ENCODE measurements at places on chromosomes 3 and 15.

GRCh38 chr3:117820658-117821299 lies 1111.2 kb downstream of the TUSC7 start:
- no peak for DNase-seq

DNA sequence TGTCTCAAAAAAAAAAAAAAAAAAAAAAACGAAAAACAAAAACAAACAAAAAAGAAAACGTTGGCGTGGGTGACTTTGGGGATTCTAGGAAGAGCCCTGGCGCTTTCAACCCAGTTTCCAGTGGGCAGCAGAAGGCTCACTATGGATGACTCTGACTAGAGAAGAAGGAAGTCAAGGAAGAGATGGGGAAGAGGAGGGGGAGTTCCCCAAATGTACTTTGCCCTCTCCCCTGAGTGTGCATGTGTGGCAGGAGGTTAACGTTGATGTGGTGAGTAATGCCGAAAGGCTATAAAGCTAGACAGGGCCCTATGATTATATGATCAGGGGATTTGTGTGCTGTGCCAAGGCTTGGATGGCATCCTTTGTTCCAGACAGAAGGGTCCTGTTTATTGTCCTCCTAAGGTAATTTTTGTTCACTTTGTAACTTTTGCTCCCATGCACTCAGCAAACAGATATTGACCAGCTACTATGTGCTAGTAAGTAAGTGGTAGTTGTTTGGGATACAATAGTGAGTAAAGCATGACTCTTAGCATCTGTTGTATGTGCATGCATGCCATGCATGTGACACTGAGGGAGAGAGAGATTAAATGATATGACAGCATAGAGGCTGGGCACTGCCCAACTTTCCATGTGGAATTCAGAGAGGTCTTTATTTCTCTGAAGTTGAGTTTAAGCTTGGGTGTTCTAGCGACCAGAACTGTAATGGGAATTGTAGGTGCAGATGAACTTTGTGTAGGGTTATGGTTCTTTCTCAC lies 750 bp upstream of the HHLA2 start:
- DNase-seq, result no peak

- no peak for DNase-seq
Observed at GRCh38 chr3:69249001-69249400, 126.6 kb upstream of the LMOD3 start.

DNA sequence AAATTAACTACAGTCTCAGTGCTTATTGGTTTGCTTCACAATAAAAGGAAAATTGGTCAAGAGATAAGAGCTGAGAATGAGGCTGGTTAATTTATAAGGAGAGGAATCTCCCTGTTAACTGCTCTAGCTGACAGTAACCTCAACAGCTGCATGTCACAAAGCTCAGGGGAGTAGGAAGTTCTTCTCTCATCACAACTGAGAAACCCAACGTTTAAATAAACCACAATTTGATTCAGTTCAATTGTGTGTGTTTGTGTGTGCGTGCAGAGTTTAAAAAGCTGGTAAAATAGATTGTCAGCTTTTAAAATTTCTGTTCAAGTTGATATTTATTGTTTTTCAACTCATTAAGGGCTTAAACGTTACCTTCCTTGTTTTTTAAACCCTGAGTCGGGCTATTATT lies 3.5 kb upstream of the TGFBR2 start:
- no peak for DNase-seq

DNA sequence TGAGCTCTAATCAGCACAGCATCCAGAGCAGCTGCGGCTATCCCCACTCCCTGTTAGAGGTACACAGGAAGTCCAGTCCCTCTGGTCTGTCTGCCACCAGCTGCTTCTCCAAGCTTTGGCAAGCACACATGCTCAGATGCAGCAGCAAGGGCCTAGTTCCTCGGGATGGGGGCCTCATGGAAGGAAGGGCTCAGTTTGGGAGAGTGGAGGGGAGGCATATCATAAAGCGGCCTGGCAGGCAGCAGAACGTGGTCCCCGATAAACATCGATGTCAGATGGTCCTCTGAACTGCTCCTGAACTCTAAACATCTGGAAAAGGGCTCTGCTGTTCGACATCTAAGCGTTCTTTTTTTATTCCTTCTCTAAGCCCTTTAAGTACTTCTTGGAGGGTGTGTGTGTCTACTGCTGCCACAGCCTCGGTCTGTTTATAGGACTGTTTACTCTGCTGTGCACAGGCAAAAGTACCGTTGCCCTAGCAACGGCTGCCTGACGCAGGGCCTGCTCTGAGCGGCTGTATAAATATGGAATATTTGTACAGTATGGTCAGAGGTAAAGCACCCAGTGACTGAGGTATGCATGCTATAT lies 74.6 kb downstream of the PRICKLE2 start:
- DNase-seq, result no peak

DNA sequence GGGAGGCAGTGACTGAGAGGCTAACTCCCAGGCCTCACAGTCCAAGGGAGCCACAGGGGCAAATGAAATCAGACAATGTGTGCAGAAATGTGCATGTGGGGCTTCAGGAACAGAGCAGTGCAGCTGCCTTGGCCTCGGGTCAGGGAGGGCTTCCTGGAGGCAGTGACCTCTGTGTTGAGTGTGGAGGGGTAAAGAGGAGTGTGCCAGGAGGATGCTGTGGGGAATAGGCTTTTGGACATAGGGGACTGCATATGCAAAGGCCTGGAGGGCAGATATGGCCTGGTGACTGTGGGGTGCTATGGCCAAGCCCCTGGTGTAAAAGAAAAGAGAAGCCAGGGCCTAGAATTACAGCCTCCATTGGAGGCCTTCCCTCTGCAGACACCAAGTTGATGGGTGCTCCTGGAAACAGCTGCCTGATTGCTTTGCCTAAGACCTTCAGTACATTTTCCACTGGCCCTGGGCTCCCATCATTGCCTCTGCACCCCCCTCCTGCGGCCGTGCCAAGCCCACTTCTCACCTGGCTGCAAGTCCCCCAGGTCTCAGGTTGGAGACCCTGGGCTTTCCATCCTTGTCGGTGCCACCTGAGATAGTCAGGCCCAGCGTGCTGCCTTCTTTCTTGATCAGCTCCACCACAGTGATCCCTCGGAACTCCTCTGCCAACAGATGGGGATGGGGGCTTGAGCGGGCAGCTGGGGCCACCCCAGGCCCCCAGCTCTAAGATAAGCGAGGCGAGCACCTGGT lies 15.1 kb downstream of the GRIP2 start:
- DNase-seq, result no peak

DNA sequence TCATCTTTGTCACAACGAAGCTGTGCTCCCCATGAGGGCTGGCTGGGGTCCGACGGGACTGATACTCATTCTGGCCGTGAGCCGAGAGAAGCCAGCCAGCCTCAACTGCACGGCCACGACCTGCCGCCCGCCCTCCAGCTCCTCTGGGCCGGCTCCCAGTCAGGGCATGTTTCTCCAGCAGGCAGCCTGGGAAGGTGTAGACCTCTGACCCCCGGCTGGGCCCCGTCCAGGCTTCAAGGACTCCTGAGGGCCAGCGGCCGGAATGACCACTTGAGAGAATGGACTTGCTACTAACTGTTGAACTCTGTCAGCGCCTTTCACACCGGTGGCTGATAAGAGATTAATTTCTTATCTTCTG lies 18.1 kb upstream of the MUC4 start:
- DNase-seq, result no peak

DNA sequence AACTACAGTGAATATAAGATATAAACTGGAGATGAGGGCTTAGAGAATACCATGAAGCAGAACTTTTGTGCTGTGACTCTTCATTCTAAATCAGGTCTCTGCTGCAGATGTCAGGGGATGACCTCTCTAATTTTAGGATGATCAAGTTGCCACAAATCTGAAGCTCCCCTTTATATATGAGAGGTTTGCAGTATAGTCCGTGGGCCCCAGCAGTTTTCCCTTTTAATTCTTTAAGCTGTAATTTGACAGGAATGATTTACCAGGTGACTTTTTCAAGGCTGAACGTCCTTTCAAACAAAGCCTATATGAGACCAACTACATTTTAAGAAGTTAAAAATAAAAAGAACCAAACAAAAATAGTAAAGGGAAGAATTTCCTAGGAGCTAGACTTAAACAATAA lies 4.9 kb upstream of the PLOD2 start:
- peak; percentile 10 for DNase-seq

- DNase-seq, result no peak
Observed at GRCh38 chr3:136792556-136793330, 26.2 kb upstream of the SLC35G2 start.

DNA sequence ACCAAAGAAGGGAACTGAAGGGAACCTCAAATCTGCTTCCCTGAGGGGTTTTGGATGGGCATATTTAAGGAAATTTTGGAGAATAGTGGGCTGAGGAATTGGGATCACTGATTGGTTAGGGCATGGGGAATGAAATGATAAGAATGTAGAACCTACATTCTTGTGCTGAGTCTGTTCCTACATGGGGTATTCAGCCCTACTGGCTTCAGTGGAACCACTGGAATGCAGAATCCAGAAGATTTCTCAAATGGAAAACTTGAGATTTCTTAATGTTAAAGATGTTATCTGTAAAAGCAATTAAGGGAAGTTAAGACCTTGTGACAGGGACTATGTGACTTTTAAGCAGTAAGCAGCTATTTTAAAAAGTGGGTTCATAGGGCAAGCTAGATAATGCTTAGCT lies 1062.4 kb downstream of the AGBL1 start:
- no peak for DNase-seq

- DNase-seq, result no peak
Observed at GRCh38 chr3:39751286-39751685, 58.1 kb upstream of the MYRIP start.

DNA sequence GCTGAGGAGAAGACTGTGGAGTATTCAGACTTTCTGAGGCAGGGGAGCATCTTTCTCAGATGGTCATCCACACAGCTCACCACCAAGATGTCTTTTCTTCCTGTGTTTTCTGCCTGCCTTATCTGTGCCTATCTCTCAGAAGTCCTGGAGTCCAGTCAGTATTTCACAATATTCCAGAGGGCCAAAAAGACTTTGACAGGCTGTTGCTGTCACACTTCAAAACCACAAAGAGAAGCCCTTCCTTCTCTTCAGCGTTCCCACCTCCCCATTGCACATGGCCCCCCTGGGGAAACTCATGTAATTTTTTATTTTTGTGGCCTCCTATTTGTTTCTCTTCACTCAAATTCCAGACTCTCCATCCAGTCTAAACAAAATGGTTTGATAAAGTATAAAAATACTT lies 585.2 kb downstream of the EPHA3 start:
- no peak for DNase-seq

GRCh38 chr3:79973917-79974595 lies 206.3 kb upstream of the ROBO1 start:
- no peak for DNase-seq

DNA sequence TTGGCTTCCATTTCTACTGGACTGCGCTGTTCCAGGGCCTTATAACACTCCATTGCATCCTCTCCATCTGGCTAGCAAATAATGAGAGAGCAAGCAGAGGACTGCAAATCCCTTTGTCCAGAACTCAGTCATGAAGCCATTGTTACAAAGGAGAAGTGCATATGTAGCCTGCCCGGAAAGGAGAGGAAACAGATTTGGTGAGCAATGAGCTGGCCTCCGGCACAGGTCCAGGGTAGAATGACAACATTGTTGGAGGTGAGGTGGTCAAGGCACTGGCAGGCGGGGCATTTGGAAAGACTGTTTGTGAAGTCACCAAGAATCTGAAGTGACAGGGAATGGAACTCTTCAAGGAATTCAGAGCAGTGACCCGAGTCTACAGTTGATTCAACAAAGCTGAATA lies 25.0 kb upstream of the ATP1B3 start:
- no peak for DNase-seq

- no peak for DNase-seq
Observed at GRCh38 chr3:159080256-159080655, 278.4 kb downstream of the MFSD1 start.

- no peak for DNase-seq
Observed at GRCh38 chr3:184386047-184386806, 6.4 kb downstream of the CHRD start.

DNA sequence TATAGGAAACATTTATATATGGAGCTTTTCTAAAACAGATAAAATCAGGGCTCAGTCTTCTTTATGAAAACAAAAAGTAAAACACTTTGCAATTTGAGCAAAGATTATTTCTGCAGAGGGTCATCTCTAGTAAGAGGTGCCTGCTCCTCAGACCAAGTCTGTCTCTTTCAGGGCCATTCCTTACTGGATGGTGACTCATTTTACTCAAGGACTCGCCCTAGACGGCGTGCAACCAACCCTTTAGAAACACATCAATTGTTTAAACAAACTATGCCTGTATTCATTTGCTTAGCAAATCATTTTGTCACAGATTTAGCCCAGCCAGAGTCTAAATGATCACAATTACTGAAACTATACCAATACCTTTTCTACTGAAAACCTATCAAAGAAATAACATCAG lies 242.8 kb upstream of the ICE2 start:
- DNase-seq, result no peak

GRCh38 chr15:51131596-51132290 lies 37.0 kb upstream of the TNFAIP8L3 start:
- DNase-seq, result no peak

DNA sequence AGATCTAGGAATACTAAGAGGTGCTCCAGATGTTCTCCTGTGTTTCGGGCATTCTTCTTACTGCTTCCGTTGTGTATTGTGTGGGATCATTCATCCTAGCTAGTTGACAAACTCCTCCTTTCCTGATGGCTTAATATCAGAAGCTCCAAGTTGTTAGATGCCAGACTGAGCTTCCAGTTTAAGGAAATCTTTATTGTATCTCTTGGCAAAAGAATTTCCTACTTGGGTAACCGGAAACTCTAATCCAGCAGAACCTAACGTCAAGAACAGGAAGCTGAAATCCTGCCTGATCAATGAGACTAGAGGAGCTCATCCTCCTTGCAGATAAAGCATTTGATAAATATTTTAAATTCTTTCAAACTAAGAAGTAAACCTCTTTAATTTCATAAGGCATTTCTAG lies 27.7 kb upstream of the MYH15 start:
- DNase-seq, result no peak

- peak; percentile 91 for DNase-seq
Observed at GRCh38 chr3:14289590-14290461, 111.2 kb downstream of the LSM3 start.

DNA sequence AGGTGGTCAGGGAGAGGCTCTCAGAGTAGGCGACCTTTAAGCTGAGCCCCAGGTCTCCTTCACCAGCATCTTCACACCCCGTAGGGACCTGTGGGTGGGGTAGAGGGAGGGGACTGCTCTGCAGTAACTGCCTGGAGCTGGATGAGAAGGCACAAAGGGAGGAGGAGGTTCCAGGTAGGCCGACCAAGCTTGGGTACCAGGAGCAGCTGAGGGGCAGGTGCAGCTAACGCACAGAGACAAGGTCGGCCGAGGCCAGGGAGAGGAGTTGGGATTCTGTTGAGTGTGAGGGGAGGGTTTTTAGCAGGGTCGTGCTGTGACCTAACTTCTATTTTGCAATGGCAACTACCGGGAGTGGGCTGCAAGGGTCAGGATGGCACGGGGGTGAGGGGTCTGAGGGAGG lies 5.9 kb upstream of the GRIP2 start:
- DNase-seq, result no peak

GRCh38 chr3:94173673-94174434 lies 111.0 kb downstream of the NSUN3 start:
- DNase-seq, result peak; percentile 46

DNA sequence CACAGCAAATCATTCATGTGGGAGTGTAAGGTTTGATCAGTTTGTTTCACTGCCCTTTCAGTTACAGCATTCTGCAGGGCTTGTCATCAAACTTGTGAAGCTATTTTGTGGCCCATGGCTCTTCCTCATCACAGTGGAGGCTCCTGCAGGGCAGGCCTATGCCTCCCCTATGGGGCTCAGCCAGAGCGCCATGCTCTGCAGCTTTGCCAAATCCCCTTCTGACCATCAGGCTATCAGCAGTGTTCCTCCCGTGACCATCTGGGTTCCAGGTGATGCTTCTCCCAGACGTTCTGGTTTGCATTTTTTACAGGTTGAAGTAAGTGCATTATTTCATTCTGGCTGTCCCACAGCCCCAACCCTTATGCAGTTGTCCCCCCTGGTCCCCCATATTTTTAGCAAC lies 28.1 kb upstream of the REC114 start:
- DNase-seq, result no peak

All from NCI-H82 (cell line).